ENCODE measurements at places on chromosomes 5 and 9.

- DNase-seq = peak; percentile 85
These were observed 33.8 kb upstream of the ANXA2R start for GRCh38 chr5:43073597-43074546.

DNA sequence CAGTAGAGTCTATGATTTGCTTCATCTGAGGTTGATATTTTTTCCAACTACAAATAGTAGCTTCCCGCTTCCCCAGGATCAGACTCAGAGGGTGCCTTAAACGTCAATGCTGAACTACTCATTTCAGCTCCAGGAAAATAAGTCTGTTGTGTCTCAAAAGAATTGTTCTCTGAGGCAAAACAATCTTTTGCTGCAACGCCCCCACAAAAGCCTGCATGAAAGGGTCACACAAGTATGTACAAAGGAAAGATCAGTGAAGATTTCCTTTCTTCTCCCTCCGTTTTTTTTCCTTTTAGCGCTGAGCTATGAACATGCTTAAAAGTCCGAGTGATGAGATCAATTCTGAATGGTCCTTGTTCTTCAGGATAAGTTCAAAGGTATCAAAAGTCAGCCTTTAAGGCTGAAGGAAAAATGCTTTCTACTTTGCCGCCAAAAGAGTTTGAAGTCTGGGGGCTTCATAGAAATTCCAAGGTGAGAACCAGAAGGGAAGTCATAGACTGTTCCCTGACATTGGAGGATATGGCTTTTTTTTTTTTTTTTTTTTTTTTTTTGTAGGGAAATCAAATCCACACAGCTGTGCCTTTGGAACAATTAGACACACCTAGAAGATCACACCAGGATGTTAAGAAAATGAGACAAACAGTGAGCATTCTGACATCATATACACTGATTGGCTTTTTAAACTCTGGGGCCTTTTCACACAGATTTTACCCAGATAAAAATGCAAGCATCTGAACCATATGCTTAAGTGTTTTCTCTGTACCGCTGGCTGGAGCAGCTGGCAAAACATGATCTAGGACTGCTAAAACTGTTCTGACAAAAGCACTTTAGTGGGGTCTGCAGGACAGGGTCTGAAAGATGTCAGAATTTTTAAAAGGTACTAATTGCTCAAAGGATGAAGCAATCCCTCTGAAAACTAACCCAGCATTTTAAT is 329.3 kb downstream of the ENC1 start:
- no peak for DNase-seq

GRCh38 chr9:108444400-108445358 is 411.1 kb downstream of the ACTL7B start:
- DNase-seq = no peak

GRCh38 chr5:78821536-78822021 is 163.5 kb downstream of the ARSB start:
- no peak for DNase-seq

GRCh38 chr9:134267881-134268724 is 58.2 kb upstream of the RXRA start:
- DNase-seq = no peak

- peak; percentile 37 for DNase-seq
These were observed 37.5 kb upstream of the GFPT2 start for GRCh38 chr5:180390441-180391190.

GRCh38 chr9:77946296-77946695 is 85.3 kb downstream of the GNAQ start:
- no peak for DNase-seq

DNA sequence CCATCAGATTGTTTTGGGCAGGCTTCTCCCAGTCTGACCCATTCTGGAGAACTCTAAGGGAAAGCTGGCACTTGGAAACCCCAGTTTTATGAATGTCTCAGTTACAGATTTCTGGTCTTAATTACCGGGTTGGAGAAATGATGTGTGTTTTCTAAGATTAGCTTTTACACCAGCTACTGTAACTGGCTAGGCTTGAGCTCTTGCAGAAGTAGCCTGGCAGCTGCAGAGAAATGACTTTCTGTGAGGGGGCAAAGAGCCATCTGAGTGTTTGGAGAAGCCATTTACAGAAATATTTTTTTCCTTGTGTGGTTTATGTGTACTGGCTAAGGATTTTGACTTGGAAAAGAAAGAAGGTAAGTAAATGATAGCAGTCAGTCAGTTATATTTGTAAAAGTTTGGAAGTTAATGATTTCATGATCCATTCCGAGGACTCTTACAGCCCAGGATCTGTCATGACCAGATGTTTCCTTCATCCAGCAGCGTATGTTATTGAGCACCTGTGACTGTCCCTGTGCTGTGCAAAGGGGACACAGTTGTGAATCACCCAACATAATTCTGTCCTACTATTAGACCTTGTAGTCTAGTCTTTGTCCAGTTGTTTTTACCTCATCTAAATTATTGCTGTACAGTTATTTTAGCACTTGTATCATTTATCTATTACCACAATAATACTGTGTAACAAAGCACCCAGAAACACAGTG is 53.7 kb upstream of the GDNF start:
- DNase-seq = no peak

DNA sequence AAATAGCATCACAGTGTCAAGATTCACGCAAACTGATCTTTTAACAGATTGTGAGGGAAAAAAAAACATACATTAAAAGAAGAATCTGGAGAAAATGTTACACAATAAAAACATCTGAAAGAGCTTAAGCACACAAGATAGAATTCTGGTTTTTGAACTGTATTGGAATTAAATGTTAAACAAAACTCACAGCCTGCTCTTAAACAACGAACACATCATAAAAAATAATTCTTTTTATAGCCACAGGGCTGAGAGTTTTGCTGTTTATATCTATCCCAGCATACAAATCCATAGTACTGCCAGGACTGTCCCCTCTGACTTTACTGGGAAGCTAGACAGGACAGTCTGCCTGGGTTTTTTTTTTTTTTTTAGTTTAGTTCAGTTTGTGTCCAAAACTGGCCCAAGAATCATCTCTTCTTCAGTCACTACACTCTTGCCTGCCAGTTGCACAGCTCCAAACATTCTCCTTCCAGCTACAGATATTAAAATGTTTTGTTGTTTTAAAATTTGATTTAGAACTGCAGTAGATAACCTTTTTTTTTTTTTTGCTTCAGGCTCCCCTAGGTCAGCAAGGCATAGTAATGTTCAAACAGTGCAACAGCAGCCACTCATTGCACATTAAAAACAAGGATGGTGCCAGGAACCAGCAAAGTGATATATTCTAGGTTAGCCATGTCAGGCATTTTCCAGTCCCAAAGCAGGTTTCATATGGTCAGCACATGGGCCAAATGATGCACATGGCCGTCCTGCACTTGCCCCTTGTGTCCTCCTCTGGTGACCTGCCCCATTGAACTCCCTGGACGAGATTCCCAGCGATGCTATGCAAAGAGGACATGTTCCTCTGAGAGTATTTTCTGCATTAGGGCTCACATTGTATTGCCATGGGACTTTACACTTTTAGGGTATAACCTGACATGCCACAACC is 173.6 kb downstream of the ARL15 start:
- no peak for DNase-seq

GRCh38 chr5:158606233-158606632 is 493.5 kb downstream of the EBF1 start:
- DNase-seq = peak; percentile 6

GRCh38 chr5:134647750-134648424 is 698 bp upstream of the SEC24A start:
- peak; percentile 43 for DNase-seq

GRCh38 chr5:135591277-135591676 is 12.5 kb upstream of the CXCL14 start:
- DNase-seq = no peak

DNA sequence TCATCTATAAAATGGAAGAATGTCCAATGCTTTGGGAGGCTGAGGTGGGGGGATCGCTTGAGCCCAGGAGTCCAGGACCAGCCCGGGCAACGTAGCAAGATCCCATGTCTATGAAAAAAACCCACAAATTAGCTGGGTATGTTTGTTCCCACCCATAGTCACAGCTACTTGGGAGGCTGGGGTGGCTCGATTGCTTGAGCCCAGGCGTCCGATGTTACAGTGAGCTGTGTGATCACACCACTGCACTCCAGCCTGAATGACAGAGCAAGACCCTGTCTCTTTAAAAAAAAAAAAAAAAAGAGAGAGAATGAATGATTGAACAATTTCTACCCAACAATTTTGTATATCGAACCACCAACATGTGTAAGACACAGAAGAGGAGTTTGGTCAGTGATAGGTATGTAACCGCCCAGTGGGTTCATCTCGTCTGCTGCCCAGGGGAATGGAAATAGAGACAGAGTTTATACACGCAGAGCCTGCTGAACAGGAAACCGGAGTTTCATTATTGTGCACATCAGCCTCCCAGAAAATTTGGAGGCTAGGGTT is 26.2 kb upstream of the ERGIC1 start:
- no peak for DNase-seq

- no peak for DNase-seq
These were observed 45.7 kb downstream of the STOM start for GRCh38 chr9:121324316-121324715.

DNA sequence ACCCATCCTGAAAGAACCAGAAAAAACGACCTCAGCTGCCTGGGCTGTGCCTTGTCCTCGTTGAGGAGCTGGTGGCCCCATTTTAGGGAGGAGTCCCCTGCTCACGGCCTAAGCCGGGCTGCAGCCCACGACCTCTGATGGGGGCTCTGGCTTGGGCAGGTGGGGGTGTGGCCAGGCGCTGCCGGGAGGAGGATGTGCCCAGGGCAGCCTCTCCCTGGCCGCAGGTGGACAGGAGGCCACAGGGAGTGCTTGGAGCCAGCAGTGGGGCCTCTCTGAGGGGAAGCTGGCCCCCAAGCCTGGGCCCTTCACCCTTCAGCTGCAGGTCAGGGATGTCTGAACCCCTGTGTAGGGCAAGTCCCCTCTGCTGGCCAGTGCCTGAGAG is 2.5 kb downstream of the DIPK1B start:
- no peak for DNase-seq

GRCh38 chr9:129609486-129610212 is 11.3 kb downstream of the C9orf50 start:
- peak; percentile 43 for DNase-seq

DNA sequence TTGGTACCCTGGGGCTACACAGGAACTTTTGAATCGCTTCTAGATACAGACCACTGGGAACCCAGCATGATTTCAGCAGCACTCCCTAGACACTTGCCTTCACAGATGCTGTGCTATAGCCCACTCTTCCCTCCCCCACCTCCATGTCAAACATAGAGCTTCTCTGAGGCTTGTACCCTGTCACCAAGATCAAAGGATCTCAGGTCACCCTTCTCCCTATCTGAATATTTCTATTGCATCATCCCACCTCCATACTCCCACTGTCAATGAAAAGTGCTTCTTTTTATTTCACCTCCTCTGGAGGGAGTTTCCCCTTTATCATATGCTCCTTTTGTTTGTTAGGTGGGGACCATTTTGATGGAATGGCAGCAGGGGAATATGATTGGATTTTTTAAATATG is 29.2 kb upstream of the PHF24 start:
- no peak for DNase-seq

DNA sequence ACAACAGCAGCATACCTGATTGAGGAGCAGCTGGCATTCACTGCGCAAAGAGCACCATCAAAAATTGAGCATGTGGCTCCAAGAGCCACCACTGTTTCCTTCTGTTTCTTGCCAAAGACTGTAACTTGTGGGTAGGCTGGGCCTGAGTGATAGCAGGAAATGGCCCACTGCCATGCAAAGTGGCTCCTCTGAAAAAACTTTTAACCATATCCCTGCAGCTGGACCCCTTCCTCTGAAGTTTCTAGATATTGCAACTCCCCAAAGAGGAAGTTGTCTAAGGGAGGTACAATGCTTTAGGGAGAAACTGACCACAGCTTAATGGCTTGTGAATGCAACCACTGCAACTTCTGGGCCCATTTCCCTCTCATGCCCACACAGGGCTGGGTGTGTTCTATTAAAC is 355.4 kb upstream of the PDE4D start:
- peak; percentile 73 for DNase-seq

- no peak for DNase-seq
These were observed 89.5 kb downstream of the ADAMTS2 start for GRCh38 chr5:179255527-179256327.

DNA sequence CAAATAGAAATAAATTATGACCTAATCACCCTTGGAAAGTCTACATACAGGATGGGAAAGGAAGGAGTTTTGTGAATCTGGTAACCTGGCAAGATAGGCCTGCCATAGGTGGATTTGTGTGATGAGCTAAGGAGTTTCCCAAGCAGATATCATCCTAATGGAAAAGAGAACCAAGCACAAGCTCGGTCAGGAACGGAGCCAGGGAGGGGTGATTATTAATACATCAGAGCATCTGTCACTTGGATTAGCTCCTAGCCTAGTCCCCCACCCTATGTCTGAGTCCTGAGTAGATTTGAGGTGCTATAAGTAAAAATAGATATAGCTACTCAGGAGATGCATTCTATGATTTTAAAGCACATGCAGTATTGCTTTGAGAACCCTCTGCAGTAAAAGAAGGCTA is 57.3 kb upstream of the SMARCA2 start:
- no peak for DNase-seq

- DNase-seq = no peak
These were observed 396.9 kb downstream of the ENC1 start for GRCh38 chr5:74243634-74244033.

- DNase-seq = no peak
These were observed 241.0 kb downstream of the EBF1 start for GRCh38 chr5:158858746-158859145.

DNA sequence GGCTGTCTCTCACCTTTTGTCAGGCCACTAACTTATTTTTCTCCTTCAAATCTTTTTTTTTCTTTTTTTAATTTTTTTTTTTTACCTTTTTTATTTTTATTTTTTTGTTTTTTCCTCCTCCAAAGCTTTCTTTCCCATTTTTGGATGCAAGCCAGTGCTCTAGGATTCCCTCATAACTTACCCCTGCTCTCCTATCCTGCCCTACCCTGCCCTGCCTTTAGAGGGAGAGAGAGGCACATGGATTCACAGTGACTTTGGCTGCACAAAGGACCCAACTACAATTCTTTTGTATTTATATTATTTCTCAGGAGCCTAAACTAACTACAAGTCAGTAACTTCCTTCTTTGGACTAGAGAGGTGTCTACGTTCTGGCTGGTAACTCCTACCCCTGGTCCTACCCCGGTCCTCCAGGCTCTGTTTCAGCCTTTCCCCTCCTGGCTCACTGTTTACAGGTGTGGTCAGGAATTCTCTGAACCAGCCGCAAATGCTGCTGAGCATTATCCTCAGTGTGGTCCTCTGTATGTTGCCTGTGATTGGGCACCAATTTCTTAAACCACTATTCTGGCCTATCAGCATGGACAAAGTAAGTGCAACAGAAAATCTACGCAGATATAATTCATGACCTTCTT is 8.4 kb upstream of the RUSC2 start:
- peak; percentile 72 for DNase-seq

- DNase-seq = no peak
These were observed 290.5 kb downstream of the ANXA1 start for GRCh38 chr9:73441890-73442818.

- DNase-seq = no peak
These were observed 9.3 kb downstream of the SLC28A3 start for GRCh38 chr9:84331119-84331809.

GRCh38 chr9:109437286-109437685 is 60.8 kb downstream of the PTPN3 start:
- no peak for DNase-seq
